ENCODE measurements at places on chromosomes 3 and 15.

DNA sequence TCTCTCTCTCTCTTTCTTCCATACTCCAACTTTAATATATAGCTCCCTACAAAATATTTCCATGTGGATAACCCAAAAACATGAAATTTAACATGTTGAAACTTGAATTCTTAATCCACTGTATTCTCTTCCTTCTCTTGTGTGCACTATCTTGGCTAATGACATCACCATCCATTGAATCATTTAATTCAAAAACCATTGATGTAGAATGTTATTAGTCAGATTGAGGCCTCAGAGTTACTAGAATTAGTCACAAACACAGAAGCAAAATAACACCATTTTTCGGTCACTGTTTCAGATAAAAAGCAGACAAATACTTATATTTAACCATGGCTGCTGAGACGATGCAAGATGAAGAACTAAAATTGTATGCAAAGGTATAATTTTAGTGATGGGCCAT lies 256.9 kb upstream of the LRRC3B start:
- no peak for DNase-seq

DNA sequence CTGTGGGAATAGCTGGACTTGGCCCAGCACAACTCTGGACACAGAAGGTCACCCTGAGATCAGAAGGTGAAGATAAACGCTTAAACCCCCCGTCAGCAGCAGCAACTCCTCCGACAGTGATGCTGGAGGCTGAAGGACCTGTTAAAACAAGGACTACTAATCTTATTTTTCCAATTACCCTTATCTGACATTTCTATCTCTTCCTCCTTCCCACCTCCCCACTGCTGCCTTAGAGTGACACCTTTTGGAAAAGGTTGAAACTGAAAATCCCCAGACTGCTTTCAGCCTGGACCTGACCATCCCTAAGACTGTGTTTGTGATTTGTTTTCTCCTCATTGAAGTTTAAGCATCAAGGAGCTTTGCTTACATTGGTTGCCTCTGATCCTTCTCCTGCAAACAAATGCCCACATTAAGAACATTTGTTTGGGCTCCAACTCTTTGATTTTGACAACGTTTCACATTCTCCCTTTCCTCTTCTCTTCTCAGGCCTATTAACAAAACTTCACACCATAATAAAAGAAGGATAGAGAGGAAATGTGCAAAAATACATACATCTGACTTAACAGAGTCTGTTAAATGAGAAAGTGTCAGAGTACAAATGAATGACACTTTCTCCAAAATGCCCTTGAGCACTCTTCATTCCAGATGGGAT lies 410.6 kb upstream of the WNT5A start:
- peak; percentile 27 for DNase-seq

DNA sequence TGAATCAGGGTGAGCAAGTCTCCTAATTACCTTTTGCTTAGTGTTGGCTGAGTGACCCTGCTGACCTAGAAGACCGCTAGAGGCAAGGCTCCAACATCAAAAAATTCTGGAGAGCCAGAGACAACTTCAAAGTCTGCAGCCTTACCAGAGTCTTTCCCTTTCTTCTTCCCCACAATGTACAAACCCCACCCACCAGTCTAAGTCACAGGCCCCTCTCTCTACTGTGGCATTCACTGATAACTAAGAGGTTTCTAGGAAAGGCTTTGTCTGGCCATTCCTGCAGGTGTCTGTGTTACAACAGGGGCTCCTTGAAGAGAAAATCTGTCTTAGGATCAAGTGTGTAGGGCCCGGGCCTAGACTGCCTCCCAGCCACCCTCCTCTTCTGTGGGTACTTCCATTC lies 525 bp downstream of the MYH15 start:
- DNase-seq = no peak

DNA sequence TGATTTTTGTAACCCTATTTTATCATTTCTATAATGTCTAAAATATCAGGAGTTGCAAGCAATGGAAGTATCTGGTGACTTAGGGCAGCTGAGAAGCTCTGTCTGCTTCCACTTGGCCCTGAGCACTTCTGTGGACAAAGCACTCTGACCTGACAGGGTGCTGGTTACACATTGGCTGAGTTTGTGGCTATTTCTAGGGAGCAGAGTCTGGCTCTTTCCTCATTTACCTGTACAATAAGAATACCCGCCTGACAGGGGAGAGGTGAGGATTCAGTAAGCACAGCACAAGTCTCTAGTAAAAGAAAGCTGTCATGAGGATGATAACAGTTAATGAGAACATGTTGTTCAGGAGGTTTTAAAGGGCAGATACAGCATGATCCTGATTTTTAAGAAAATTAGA lies 33.3 kb upstream of the SPESP1 start:
- no peak for DNase-seq

DNA sequence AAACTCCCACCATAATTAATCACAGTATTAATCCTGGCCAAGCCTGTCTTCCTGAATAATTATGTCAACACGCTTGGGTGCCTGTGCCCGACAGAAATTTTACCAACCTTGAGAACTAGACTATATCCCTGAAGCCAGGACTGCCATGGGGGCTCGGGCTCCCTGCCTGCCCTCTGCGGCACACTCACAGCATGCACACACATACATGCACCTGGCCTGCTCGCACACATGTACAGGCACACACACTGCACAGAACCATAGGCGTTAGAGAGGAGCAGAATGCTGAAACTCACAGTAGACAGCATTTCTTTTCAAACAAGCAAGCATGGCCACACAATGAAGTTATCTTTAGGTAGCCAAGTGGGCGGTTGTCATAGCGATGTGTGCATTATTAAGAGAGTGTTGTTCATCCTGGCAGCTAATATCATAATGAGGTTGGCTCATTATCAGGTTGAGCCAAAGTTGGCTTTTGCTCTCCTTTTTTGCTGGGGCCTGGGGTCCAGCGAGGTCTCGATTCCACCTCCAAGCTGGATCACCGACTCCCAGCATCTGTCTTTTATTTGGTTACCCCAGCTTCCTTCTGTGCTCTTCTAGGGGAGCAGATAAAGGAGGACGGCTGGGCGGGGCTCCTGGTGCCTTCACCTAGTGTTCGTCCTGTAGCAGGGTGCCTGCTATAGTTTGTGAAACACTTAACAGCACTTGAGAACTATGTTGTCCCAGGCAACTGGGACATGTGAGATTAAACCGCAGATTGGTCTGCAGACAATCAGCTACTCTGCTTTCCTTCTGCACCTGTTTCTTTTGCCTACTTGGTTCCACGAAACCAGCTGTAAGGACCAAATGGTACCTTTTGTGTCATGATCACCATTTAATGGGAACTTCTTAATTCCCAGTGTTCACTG lies 91.4 kb downstream of the ZNF621 start:
- no peak for DNase-seq

DNA sequence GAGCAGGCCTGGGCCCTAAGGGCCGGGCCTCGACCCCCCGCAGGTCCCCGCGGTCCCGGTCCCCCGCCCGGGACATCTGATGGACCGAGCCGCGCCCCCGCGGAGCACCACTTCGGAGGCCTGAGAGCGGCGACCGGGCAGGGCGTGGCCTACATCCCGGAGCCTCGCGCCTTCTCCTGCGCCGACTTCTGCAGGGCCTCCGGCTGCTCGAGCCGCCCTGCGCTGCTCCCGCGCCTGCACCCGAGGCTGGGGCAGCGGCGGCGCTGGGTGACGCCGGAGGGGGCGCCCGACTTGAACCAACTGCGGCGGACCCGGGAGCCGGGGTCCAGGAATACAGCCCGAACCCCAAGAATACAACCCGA lies 14.9 kb upstream of the GP9 start:
- no peak for DNase-seq

DNA sequence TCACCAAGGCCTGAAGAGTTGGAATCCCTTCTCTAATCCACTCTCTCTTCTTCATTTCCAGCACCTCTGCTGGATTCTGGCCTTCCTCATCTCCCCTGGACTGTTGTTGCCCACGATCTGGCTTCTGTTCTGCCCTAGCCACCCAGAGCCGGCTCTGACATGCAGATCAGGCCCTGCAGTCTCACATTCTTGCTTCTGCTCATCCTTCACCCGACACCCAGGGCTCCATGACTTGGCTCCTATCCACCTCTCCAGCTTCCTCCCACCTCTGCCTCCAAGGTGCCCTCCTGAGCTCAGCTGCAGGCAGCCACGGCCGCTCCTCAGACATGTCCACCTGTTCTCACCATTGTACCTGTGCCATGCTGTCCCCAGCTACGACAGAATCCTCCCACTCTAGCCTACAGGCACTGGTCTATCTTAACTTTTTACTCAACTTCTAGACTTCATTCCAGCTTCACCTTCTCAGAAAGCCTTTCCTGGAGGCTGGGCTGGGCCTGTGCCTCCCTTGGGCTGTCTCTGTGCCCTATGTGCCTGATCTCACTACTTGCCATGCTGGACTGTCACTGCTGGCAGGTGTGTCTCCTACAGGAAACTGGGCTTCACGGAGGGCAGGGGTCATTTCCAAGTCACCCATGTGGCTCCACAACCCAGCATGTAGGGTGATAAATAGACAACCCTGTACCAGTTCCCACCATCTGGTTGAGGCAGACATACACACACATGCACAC lies 16.0 kb upstream of the TBC1D21 start:
- DNase-seq = no peak

- no peak for DNase-seq
Measured at GRCh38 chr15:41648097-41648496, 12.1 kb upstream of the MGA start.

- no peak for DNase-seq
Measured at GRCh38 chr3:160193644-160194192, 31.5 kb upstream of the C3orf80 start.

DNA sequence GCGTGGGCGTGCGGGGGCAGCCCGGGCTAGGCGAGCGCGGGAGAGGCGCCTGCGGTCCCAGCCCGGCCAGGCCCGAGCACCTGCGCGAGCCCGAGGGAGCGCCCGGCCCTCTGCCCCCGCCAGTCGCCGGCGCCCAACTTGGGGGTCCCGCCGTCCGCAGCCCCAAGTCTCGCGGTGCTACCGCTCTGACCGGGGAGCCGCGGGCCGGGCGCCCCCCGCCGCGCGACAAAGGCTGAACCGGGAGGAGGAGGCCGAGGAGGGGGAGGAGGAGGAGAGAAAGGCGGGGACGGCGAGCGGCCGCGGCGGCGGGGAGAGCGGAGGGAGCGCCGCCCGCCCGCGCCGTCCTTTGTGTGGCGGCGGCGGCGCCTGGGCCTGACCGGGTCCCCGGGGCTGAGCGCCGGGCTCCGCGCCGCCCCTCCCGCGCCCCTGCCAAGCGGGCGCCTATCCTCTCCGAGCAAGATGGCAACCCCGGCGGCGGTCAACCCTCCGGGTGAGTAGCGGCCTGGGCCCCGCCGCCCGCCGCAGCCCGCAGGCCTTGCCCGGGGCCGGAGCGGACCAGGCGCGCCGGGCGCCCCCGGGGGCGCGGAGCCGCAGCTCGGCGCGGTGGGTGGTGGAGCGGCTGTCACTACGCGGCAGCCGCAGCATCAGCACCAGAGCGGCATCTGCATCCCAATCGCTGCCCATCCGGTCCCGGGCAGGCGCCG lies at the start of gene ARNT2:
Gene ARNT2 (plus strand): TSS at position 326 of the 704 bp plus-strand sequence. CDS start 134 bp downstream, at position 460.
- DNase-seq = peak; percentile 36

DNA sequence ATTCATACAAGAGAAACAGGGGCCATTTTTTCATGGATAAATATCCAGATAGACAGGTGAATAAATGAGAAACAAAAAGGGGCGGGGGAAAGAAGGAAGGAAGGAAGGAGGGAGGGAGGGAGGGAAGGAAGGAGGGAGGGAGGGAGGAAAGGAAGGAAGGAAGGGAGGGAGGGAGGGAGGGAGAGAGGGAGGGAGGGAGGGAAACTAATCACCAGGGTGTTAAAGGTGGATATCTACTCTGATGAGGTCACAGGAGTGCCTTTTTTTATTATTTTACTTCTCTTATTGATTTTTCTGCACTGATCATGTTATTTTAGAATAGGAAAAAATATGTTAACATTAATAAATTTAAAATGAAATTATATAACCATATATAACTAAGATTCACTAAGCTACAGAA lies 10.4 kb upstream of the VEPH1 start:
- DNase-seq = no peak

GRCh38 chr15:99442252-99442897 lies 123.4 kb upstream of the MEF2A start:
- peak; percentile 86 for DNase-seq

- no peak for DNase-seq
Measured at GRCh38 chr15:28113394-28114113, 14.4 kb upstream of the OCA2 start.

DNA sequence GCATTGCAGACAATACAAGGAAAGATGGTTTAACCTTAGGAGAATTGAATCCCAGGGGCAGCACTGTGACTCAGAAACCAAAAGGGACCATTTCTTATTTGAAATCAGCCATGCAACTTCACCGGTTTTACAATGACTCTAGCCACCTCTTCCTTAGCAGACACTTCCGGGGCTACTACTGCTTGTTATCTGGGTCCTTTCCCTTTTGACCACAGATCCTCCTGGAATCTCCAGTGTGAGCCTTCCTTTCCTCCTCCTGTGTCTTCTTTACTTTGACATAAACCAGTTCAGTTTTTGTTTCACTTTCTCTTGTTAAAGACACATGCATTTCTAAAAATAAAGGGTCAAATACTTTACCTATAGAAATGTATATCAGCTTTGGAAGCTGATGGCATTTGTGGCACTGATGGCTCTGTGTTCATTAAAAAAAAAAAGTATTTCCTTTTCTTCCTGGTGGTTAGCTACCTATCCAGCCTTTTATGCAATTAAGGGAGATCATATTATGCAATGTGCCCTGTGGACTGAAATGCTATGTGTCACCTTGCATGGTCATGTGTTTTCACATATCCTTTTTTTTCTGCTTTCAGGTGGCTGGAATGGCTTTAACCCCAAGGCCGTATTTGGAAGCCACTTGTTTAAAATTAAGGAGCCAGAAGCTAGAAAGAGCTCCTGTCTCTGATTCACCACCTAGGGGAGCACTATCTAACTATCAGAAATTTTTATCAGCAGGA lies 296.2 kb downstream of the CHL1 start:
- no peak for DNase-seq

GRCh38 chr3:102614585-102614984 lies 179.8 kb downstream of the ZPLD1 start:
- DNase-seq = no peak

GRCh38 chr3:12799525-12800440 lies 3.3 kb downstream of the CAND2 start:
- no peak for DNase-seq

- no peak for DNase-seq
Measured at GRCh38 chr15:83200589-83200988, 7.0 kb downstream of the HDGFL3 start.

- DNase-seq = peak; percentile 24
Measured at GRCh38 chr3:27387625-27388024, 18.4 kb upstream of the NEK10 start.

All from astrocyte of the spinal cord (primary cell).